ENCODE measurements at places on chromosomes 6 and 20. TPM values are rescaled to one million over a fixed set of nuclear protein-coding genes. Genes with fewer than 3 reads are reported as not detected.

The RFX6 gene
- not detected for polyA plus RNA-seq

The TSBP1 gene
- polyA plus RNA-seq = not detected

The WTAP gene
- 12.8 TPM for polyA plus RNA-seq

The RWDD1 gene
- 18.8 TPM for polyA plus RNA-seq

The SLC22A16 gene
- not detected for polyA plus RNA-seq

The XKR7 gene
- 0.02 TPM for polyA plus RNA-seq

The DACT2 gene
- not detected for polyA plus RNA-seq

The BCAS1 gene
- polyA plus RNA-seq = not detected

The FERMT1 gene
- 0.93 TPM for polyA plus RNA-seq

The KCNG1 gene
- polyA plus RNA-seq = 13.8 TPM

GRCh38 chr6:54294965-54295532 is 13.2 kb upstream of the TINAG start:
- no peak overlapping the region for H3K4me3 ChIP-seq
- H3K27ac ChIP-seq = no peak overlapping the region
- peaks cover 19% of the 10 kb centered on the region for H3K4me1 ChIP-seq
- H3K36me3 ChIP-seq = no peaks in the 10 kb centered on the region

DNA sequence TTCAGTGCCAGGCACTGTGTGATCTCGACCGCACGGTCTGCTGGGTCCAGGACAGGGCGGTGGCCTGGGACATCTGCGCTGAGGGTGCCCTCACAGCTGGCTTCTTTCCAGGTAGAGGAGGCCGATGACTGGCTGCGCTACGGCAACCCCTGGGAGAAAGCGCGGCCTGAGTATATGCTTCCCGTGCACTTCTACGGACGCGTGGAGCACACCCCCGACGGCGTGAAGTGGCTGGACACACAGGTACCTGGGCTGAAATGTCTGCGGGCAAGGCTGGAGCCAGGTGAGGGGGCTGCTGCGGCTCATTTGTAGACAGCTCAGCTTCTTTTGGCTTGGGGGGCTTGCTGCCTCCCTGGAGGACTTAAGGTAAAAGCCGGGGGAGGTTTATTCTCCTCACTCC is 26.6 kb downstream of the PYGB start:
- H3K36me3 ChIP-seq = peaks cover 71% of the 10 kb centered on the region
- DNase-seq = no peak
- H3K4me3 ChIP-seq = no peak overlapping the region
- H3K27ac ChIP-seq = no peak overlapping the region
- peaks cover 5% of the 10 kb centered on the region for H3K4me1 ChIP-seq

DNA sequence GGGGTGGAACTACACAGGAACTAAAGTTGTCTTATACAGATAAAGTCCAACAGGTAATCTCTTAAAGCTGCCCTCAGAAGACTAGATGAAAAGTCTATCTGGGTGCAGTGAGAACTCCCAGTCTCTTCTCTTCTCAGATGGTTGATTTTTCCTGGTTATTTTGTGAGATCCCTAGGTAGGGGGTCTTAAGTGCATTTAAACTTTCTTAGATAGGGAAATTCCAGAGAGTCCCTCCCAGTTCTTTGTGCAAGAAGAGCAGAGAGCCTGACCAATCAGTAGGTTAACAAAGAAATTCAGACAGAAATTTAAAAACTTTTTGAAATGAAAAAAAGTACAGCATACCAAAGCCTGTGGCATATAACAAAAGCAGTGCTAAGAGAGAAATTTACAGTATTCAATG is 2.0 kb upstream of the GABRR2 start:
- no peak overlapping the region for H3K27ac ChIP-seq
- no peaks in the 10 kb centered on the region for H3K27me3 ChIP-seq
- no peaks in the 10 kb centered on the region for H3K36me3 ChIP-seq
- H3K4me1 ChIP-seq = peaks cover 7% of the 10 kb centered on the region
- H3K4me3 ChIP-seq = no peak overlapping the region
- DNase-seq = no peak

- H3K36me3 ChIP-seq = no peaks in the 10 kb centered on the region
- no peaks in the 10 kb centered on the region for H3K27me3 ChIP-seq
- no peaks in the 10 kb centered on the region for H3K4me1 ChIP-seq
- DNase-seq = no peak
- H3K27ac ChIP-seq = no peak overlapping the region
Measured at GRCh38 chr20:48616481-48616880, 211.3 kb downstream of the PREX1 start.

DNA sequence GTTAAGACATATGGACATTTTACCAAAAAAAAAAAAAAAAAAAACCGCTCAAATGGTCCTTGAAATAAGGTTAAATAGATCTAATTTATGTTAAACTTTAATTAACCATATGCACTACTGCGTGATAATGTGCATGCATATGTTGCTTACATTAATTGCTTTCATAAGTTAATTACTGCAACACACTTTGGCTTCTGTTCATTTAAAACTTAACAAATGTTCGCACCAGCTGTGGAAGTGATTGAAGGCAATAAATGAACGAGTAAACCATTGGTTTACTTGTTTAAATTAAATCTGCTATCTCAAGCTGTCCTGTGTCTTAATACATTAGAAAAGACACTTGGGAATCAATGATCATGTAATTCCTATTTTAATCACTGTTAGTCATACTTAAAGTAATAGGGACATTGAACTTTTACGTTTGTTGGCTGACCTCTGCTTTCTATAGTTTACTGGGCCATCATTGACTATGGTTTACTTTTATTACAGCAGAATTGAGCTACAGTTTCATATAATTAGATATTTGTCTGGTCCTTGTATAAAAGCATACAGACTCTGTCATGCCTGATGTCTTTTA is 294.7 kb downstream of the KHDC1L start:
- H3K36me3 ChIP-seq = no peaks in the 10 kb centered on the region
- H3K4me3 ChIP-seq = no peak overlapping the region
- no peak overlapping the region for H3K27ac ChIP-seq

DNA sequence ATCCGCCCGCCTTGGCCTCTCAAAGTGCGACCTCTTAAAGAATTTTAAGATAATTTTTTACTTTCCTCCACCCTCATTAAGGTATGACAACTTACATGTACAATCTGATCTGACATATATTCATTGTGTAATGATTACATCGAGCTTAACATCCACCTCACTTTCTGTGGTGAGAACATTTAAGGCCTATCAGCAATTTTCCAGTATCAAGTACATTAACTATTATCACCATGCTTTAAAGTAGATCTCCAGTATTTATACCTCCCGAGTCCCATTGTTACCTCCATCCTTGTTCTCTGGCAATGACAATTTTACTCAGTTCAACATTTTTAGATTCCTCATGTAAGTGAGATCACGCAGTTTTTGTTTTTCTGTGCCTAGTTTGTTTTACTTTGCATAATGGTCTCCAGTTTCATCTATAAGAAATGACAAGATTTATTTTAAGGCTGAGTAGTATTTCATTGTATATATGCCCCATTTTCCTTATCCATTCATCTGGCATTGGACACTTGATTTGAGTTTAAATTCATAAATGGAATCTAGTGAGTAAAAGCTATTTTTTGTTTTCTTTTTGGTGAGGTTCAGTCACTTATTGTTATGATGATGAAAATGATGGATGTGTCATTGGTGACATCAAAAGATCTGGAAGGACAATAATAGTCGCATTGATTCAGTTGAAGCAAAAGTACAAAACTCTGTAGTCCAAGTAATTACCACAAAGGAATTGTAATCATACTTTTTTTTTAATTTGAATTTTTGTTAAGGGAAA is 87.0 kb downstream of the OR2B2 start:
- peak overlapping the region; percentile 98 for H3K4me3 ChIP-seq
- peak overlapping the region; percentile 93 for H3K27ac ChIP-seq
- H3K36me3 ChIP-seq = 0 out of 2 replicates have a peak, but pooled peaks cover 2% of the 10 kb centered on the region
- H3K27me3 ChIP-seq = no peaks in the 10 kb centered on the region
- no peak for DNase-seq
- no peaks in the 10 kb centered on the region for H3K4me1 ChIP-seq

DNA sequence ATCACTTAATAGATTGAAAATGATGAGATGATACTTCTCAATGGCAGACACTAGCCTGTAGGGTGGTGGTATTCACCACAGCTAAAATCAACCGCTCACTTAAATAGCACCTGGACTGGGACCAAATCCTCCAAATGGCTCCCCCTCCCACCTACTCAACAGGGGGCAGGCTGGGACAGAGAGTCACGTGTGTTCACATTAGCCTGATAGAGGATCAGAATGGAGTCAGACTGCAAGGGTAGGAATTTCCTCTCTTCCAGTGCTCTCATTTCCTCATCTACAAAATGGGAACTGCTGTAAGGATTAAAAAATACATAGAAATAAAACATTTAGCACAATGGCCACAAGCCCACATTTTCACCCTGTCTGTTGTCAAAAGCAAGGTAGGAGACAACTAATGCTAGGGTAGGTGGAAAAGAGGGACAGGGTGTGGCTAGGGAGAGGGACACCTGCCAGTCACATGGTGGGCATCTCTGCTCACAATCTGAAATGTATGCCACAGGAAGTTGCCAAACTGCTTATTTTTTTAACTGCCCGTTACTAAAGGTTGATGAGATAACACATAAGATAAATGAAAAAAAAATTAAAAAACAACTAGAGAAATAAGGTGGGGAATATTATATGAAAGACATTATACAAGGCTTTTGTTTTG is 55.3 kb downstream of the BACH2 start:
- peaks cover 13% of the 10 kb centered on the region for H3K4me1 ChIP-seq
- no peak overlapping the region for H3K27ac ChIP-seq
- no peaks in the 10 kb centered on the region for H3K27me3 ChIP-seq
- no peaks in the 10 kb centered on the region for H3K36me3 ChIP-seq
- DNase-seq = no peak

GRCh38 chr6:5012519-5012918 is 8.7 kb upstream of the RPP40 start:
- no peak overlapping the region for H3K4me3 ChIP-seq
- peak overlapping the region; percentile 27 for H3K27ac ChIP-seq
- no peaks in the 10 kb centered on the region for H3K4me1 ChIP-seq

- H3K27me3 ChIP-seq = no peaks in the 10 kb centered on the region
- no peak overlapping the region for H3K27ac ChIP-seq
- no peak overlapping the region for H3K4me3 ChIP-seq
- no peaks in the 10 kb centered on the region for H3K36me3 ChIP-seq
Measured at GRCh38 chr6:20630136-20630535, 95.9 kb downstream of the CDKAL1 start.

DNA sequence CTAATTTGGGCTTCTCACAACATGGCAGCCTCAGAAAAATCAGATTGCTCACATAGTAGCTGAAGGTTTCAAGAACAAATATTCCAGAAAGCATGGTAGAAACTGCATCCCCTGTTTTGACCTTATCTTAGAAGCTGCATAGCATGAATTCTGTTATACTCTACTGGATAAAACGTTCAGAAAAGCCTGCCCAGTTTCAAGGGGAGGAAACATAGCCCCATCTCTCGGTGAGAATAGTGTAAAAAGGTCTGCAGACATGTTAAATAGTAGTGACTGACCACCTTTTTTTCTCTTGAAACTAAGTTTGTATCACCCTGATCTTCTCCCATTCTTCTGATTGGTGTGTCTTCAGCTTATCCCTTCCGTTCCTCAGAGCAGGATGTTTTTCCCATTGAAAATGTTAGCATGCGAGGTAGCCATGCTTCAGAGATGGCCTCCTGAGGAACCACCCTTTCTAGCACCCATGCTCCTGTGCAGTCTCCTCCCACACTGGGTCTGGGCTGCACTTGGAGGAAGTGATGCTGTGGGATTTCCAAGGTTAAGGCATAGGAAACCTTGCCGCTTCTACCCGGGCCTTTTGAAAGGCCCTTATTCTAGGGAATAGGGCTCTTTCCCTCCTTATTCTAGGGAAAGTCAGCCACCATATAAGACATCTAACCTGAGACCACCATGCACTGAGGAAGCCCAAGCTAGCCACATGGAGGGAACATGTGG is 50.1 kb downstream of the MARCKS start:
- no peak overlapping the region for H3K4me3 ChIP-seq
- no peaks in the 10 kb centered on the region for H3K27me3 ChIP-seq
- DNase-seq = no peak
- H3K36me3 ChIP-seq = no peaks in the 10 kb centered on the region
- no peak overlapping the region for H3K27ac ChIP-seq

DNA sequence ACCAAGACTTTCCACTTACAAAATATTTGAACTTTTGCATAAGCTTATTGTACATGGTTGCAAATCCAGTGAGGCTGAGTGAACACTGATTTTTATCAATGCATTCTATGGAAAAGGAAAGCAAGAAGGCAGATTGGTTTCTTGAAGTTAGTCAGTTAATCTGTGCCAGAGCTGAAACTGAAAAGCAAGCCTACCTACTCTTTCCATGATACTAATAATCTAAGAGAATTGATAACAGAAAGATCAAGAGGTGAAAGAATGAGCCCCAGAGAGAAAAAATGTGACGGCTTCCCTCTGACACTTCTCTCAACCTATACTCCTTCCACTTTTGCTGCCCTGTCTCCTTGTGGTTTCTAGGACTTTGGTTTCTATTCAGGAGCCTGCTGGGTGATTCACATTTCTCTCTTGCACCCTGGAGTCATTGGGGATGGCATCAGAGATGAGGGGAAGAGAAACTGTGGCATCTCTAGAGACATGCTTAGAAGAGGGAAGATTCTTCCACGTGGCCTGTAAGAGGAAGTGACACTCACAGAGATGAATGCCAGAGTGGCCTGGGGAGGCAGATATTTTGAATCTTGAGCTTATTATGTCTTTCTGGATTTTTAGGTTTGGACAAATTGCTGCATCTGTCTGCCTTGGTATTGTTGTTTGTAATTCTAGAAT is 158.6 kb upstream of the RIMS1 start:
- H3K36me3 ChIP-seq = no peaks in the 10 kb centered on the region
- H3K4me3 ChIP-seq = no peak overlapping the region
- no peaks in the 10 kb centered on the region for H3K27me3 ChIP-seq
- H3K27ac ChIP-seq = no peak overlapping the region

DNA sequence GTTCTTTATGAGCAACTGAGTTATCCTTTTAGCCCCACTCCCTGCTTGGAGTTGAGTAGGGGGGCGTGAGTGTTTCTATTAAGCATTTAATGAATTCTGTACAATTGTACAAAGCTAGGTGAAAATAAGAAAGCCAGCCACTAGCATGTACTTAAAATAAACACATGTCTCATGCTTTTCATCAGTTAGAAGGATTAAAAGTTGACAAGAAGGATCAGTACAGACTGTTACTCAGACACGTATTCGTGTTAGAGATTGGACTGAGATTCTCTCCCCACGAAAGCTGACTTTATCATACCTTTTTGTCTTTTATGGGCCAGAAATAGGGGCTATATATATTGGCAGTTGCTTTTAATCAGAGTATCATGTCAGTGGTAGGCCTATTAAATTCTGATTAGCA is 1.7 kb downstream of the HSF2 start:
- no peaks in the 10 kb centered on the region for H3K27me3 ChIP-seq
- no peak for DNase-seq
- peak overlapping the region; percentile 99 for H3K4me3 ChIP-seq
- H3K27ac ChIP-seq = no peak overlapping the region

GRCh38 chr20:47814632-47815415 is 29.5 kb upstream of the SULF2 start:
- no peak overlapping the region for H3K4me3 ChIP-seq
- H3K27ac ChIP-seq = no peak overlapping the region
- no peaks in the 10 kb centered on the region for H3K27me3 ChIP-seq
- H3K36me3 ChIP-seq = no peaks in the 10 kb centered on the region
- no peak for DNase-seq

DNA sequence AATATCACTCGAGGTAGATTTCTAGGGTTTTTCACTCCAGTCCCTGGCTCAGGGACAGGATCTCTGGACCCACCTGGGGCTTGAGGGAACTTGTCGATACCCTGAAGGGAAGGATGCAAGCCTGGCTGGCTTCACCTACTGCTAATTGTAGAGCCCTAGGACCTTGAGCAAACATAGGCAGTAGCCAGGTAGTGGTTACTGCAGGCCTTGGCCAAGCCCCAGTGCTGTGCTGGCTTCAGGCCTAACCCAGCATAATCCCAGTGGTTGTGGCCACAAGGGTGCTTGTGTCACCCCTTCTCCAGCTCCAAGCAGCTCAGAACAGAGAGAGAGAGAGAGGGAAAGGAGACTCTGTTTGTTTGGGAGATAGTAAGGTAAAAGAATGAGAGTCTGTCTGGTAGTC is 5.8 kb upstream of the MCM9 start:
- no peaks in the 10 kb centered on the region for H3K4me1 ChIP-seq
- no peak for DNase-seq
- H3K36me3 ChIP-seq = no peaks in the 10 kb centered on the region
- H3K27me3 ChIP-seq = no peaks in the 10 kb centered on the region
